Smooth muscle cell of the pulmonary artery (primary cell): ENCODE measurements at places on chromosomes 13 and 19. TPM values are rescaled to one million over a fixed set of nuclear protein-coding genes. Genes with fewer than 3 reads are reported as not detected.

Gene YIF1B
- 103 and 109 TPM in 2 replicates for total RNA-seq

Gene ANKLE1
- 0.40 and 0.52 TPM in 2 replicates for total RNA-seq

Gene ZNF132
- total RNA-seq = 10.6 and 11.7 TPM in 2 replicates

Gene GCDH
- total RNA-seq = 16.0 and 23.4 TPM in 2 replicates

Gene CCDC169
- total RNA-seq = 1.6 and 2.8 TPM in 2 replicates

Gene PODNL1
- total RNA-seq = 3.2 and 5.9 TPM in 2 replicates

Gene ZNF486
- total RNA-seq = 3.6 and 4.0 TPM in 2 replicates

Gene POU2F2
- 0.26 and 2.5 TPM in 2 replicates for total RNA-seq

Gene ZNF225
- total RNA-seq = 5.6 and 7.4 TPM in 2 replicates

Gene KL
- total RNA-seq = 0.20 TPM in 2 replicates

Gene KLK15
- not detected in 2 replicates for total RNA-seq

Gene RAB3D
- 10.8 and 26.4 TPM in 2 replicates for total RNA-seq

Gene ADM5
- total RNA-seq = 0.36 and 0.52 TPM in 2 replicates

Gene KIR3DL1
- total RNA-seq = not detected in 2 replicates

Gene APOC1
- total RNA-seq = 2.4 TPM in 1 of 2 replicates, not detected in the other

Gene C13orf42
- total RNA-seq = not detected in 2 replicates

Gene EHD2
- 370 and 456 TPM in 2 replicates for total RNA-seq

Gene PRR20C
- not detected in 2 replicates for total RNA-seq

Gene ZNF814
- total RNA-seq = 6.6 and 8.0 TPM in 2 replicates
